Nephron progenitor cell (in vitro differentiated cells): ENCODE measurements at places on chromosomes 16 and 17.
A peak's percentile ranks its signal among the peaks of the same experiment; 100 is the strongest.

GRCh38 chr16:7541026-7541425 is 208.4 kb downstream of the RBFOX1 start:
- peaks cover 12% of the 10 kb centered on the region for H3K27me3 ChIP-seq
- peaks cover 23% of the 10 kb centered on the region for H3K4me1 ChIP-seq
- H3K36me3 ChIP-seq: peaks cover 4% of the 10 kb centered on the region
- no peak overlapping the region for H3K4me3 ChIP-seq
- H3K27ac ChIP-seq: no peak overlapping the region

GRCh38 chr16:49876716-49877129 is 20.8 kb upstream of the ZNF423 start:
- no peaks in the 10 kb centered on the region for H3K36me3 ChIP-seq
- peak; percentile 91 for DNase-seq
- H3K27me3 ChIP-seq: peaks cover 6% of the 10 kb centered on the region
- H3K4me1 ChIP-seq: peaks cover 24% of the 10 kb centered on the region

DNA sequence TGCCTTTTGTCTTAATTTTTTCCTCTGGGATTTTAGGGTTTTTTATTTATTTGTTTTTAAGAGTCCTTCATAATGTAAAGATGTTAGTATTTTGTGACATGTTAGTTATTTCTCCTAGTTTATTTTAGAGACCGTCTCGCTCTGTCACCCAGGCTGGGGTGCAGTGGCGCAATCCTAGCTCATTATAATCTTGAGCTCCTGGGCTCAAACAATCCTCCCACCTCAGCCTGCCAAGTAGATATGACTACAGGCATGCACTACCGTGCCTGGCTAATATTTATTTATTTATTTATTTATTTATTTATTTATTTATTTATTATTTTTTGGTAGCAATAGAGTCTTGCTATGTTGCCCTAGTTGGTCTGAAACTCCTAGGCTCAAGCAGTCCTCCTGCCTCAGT is 37.4 kb upstream of the ARHGAP17 start:
- H3K27ac ChIP-seq: no peak overlapping the region
- H3K27me3 ChIP-seq: peaks cover 10% of the 10 kb centered on the region
- DNase-seq: no peak
- peaks cover 6% of the 10 kb centered on the region for H3K4me1 ChIP-seq
- no peak overlapping the region for H3K4me3 ChIP-seq

DNA sequence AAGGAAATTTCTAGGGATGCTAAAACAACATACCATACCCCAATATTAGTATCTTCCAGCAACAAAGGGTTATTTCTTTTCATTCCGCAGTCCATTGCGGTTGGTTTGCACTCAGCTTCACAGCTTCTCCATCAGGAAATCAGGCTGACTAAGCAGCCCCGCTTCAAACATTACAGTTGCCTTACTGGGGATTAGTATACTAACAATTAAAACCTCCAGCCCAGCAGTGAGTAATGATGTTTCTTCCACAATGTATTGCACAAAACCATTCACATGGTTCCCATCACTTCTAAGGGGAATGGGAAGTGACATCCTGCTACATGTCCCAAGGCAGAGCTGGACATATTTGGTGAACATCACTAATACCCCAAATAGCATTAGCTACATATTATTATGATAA is 1384.9 kb downstream of the CDH8 start:
- no peaks in the 10 kb centered on the region for H3K36me3 ChIP-seq
- DNase-seq: no peak
- no peak overlapping the region for H3K27ac ChIP-seq
- no peak overlapping the region for H3K4me3 ChIP-seq

DNA sequence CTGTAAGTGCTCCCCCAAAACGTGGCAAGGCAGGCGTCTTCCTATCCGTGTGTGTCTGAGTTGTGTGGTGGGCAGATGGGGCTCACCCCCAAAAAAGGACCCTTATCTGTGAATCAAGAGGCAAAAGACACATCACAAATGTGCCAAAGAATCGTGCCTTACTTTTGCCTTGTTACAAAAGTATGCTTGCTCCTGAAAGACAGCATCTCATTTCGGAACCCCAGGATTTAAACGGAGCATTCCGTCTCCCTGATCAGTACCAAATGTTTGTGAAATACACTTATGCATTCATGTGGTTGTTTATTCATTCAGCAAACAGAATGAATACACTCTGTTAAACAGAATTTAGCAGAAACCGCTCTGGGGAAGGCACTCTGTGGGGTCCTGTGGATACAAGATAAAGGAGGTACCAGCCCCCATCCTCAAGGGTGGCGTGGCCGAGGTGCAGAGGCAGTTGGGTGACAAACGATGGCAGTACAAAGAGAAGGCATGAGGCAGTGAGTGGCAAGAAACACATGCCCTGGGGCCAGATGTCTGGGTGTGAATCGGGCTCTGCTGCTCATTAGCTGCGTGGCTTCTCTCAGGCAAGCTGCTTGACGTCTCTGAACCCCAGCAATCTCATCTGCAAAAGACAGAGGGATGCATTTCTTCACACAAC is 654 bp downstream of the WFDC1 start:
- no peak overlapping the region for H3K27ac ChIP-seq
- no peaks in the 10 kb centered on the region for H3K36me3 ChIP-seq
- peak overlapping the region; percentile 35 for H3K4me3 ChIP-seq

- peaks cover 30% of the 10 kb centered on the region for H3K27me3 ChIP-seq
- no peak overlapping the region for H3K4me3 ChIP-seq
- peaks cover 9% of the 10 kb centered on the region for H3K4me1 ChIP-seq
- no peak for DNase-seq
- no peak overlapping the region for H3K27ac ChIP-seq
Observed at GRCh38 chr16:68732042-68732680, 4.9 kb upstream of the CDH1 start.
